Stimulated activated CD4-positive, alpha-beta T cell treated with anti-CD3 and anti-CD28 coated beads, Interleukin-2, amount 100 ng/mL, for 4 hours (primary cell): ENCODE measurements at places on chromosomes 2 and 18.

- no peak for DNase-seq
Observed at GRCh38 chr2:239779584-239779983, 245.6 kb downstream of the NDUFA10 start.

DNA sequence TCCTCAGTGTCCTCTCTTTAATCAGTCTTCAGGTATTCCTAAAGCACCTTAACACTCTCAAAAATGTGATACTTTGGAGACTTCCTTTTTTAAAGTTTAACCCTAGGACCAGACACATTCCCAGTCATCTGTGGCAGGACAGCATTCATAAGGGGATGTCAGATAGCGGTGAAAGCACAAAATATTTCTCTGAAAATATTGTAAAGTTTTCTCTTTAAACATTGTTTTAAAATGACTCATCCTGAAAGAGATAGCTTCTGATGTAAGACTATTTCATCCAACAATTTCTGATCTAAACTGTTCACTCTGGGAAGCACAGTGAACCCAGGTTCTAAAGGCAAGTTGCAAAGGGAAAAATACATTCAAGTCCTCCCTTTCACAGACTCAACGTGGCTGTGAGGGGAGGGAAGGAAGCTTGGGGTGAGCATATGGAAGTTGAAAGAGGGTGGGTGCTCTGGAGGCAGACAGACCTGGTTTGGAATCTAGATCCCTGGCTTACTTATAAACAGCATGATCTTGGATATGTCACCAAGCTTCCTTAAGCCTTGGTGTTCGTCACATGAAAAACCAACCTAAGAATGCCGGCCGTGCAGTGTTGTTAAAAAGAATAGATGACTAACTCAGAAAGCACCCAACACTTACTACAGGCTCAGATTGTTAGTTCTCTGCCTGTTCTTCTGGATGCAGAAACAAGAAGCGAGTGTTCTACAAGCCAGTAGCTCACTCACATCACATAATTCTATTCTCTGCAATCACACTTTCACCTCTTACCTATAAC is 12.1 kb downstream of the GALNT14 start:
- no peak for DNase-seq

DNA sequence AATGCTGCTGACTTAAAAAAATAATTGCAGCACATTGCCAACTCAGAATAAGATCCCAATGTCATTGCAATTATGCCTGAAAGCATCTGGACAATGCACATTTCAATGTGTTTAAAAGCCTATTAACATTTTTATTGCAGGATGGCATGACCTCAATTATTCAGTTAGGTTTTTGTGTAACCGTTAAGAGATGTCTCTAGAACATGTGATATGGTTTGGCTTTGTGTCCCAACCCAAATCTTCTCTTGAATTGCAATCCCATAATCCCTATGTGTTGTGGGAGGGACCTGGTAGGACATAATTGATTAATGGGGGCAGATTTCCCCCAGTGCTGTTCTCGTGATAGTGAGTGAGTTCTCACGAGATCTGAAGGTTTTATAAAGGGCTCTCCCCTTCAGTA is 43.2 kb upstream of the ZC3H15 start:
- no peak for DNase-seq

DNA sequence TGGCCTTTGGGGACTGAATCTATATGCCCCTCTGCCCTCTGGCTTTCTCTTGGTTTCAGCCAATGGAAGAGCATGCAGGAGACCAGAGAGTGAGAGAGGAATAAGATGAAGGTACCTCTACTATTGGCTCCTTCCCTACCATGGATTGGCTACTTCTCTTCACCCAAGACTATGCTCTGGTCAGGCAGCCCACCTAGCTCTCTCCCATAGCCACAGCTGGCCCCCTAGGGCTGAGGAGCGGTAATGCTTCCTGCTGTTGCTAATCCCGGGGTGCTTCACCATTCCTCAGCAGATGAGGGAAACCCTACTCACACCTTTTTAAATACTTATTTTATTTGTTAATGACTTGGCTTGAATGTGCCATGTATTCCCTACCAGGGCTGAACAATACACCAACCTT is 142.4 kb downstream of the MREG start:
- DNase-seq, result no peak

DNA sequence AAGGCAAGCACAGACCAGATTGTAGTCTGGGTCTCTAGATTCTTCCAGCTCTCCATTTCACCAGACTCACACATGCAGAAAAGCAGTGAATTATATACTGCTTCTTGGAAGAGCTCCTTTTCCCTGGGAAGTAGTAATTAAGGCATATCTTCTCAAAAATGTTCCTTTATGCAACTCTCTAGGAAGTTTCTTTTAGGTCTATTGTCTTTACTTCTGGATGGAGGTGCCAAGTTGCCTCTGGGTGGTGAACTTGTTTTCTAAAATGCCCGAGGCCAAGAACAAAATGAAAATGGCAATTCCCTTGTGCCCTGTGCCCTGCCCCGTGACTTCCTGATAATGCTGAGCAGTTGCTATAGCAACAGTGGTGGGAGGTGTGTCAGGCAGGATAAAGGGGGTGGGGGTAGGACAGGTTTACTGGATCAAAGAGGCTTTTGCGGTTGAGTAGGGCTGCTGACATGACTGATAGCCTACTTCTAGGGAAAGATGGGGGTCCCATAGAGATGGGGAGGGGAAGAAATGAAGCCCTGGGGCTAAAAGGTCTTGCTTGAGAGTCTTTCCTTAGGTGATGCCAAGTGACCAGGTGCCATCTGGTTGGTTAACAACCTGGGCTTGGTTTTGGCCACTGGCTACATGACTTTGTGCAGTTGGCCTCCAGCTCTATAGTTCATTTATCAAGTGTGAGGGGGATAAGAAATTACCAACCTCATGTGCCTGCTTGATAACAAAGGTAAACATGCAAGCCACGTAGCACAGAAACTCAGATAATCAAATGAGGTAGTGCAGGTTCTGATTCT is 11.8 kb downstream of the IGFBP2 start:
- DNase-seq, result no peak

GRCh38 chr2:196925051-196925767 is 1.3 kb downstream of the PGAP1 start:
- DNase-seq, result no peak

- DNase-seq, result no peak
Observed at GRCh38 chr2:109089602-109090300, 39.3 kb upstream of the SH3RF3 start.
